Osteocyte (in vitro differentiated cells): ENCODE measurements at places on chromosomes 5 and 9. TPM values are rescaled to one million over a fixed set of nuclear protein-coding genes. Genes with fewer than 3 reads are reported as not detected.
A peak's percentile ranks its signal among the peaks of the same experiment; 100 is the strongest.

GRCh38 chr9:105405514-105406131 is 42.2 kb upstream of the FSD1L start:
- DNase-seq: no peak

DNA sequence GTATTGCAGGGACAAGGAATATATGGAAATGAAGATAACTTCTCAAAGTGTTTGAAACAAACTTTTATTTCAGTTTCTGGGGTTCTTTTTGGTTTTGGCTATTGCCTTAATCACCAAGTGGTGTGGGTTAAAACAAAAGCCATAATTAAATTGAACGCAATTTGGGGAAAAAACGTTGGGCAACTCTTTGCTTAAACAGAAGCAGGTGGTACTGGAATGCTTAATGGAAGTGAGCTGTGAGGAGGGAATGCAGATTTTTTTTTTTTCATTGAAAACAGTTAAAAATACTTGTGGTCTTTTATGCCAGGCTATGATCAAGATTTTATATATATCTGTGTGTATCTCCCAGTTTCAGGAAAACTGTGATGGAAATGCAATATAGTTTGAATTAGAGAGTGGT is 195.7 kb upstream of the TUT7 start:
- DNase-seq: no peak

GRCh38 chr5:172764861-172765765 is 5.9 kb downstream of the DUSP1 start:
- peak; percentile 96 for DNase-seq

DNA sequence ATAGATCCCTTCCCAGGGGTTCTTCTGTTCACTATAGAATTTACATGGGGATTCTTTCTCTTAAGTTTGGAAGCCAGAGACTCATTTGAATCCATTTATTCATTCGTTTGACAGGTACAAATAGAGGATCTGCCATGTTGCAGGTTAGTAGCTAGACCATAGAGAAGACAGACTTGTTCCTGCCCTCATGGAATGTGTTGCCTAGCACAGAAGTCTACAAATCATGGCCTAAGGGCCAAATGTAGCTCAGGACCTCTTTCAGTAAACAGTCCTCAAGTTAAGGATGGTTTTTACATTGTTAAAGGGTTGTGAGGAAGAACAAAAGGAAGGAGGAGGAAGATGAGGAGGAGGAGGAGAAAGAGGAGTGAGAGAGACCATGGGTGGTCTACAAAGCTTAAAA is 114.7 kb upstream of the SLC44A1 start:
- no peak for DNase-seq

GRCh38 chr9:118162716-118163115 is 458.5 kb downstream of the TLR4 start:
- no peak for DNase-seq

DNA sequence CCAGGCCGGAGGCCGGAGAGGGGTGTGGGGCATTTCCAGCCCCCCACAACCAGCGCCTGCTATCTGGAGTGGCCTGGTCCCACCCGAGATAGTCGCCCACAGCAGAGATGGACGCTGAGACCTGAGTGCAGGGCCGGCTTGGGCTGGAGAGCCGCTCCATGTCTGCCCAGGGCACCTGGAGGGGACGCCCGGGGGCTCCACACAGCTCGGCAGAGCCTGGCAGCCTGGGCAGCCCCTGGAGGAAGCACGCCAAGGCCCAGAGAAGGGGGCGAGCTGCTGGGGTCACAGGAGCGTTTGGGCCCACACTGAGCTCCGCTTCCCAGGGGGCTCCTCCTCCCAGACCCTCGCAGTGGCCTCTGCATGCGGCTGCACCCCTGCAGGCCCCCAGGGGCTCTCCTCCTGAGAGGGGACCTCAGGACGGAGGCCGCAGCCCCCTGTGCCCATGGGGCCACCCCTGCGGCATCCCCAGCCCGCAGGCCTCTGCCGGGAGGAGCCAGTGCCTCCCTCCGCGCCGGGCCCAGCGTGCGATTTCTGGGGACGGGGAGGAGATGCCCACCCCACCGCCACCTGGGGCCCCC is 42.2 kb upstream of the EGFL7 start:
- no peak for DNase-seq

GRCh38 chr9:134128727-134129679 is 6.9 kb upstream of the WDR5 start:
- no peak for DNase-seq

DNA sequence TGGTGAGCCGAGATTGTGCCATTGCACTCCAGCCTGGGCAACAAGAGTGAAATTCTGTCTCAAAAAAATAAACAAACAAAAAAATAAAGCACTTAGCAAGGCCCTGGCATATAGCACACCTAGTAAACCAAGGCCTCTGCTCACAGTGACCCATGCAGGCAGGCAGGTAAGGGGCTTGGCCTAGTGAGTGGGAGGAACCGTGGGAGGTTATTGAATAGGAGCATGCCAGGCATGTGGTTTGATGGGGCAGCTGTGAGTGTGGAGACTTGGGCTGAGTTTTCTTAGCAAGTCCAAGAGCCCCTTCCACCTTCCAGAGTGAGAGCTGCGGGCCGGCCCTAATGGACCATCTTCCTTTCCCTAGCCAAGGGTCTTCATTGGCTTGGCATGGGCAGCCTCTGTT is 4.5 kb upstream of the NDST1 start:
- no peak for DNase-seq

DNA sequence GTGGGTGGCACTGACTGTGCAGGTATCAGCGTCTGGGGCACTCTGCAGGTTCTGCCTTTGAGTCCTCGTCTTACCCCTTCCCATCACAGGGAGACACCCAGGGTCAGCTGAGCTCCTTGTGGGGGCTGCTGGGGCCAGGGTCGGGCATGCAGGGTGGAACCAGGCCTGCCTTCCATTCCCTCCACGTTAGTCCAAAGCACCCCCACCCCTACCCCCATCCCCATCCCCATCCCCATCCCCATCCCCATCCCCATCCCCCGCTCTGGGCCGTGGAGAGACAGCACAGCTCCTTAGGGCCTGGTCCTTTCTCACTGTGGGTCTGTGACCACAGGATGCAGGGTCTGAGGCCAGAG is 1.6 kb upstream of the PITX1 start:
- DNase-seq: no peak

- DNase-seq: no peak
Observed at GRCh38 chr5:52786949-52787599, 642 bp upstream of the ITGA1 start.

DNA sequence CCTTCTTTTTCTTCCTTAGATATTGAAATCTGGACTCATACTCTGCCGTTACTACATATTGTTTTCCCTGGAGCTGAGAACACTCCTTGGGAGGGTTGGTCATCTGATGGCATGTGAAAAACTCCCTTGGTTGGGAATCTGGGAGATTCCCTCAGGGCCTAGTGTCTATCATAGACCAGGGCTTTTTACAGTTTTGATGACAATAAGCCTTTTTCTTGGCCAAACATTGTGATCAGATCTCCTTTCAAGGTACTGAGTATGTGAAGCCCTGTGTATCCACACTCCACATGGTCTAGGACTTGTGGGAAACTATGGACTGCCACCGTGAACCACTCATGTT is 32.9 kb downstream of the TMEM252 start:
- DNase-seq: no peak

- no peak for DNase-seq
Observed at GRCh38 chr9:91897201-91897600, 52.8 kb downstream of the ROR2 start.

DNA sequence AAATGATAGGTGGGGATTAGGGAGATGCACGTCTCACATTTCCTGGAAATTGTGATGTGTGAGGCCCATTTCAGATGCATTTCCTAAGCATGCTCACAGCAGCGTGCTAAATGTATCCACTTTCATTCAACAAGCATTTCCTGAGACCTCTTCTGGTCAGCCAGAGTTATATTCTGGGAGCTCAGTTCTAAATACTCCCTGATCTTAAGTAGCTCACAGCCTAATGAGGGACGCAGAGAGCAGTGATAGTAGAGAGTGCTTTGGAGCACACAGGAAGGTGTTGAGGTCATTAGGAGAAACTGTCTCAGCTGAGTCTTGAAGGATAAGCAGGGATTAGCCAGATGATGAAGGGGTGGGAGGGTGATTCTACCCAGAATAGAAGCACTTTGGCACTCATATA is 46.2 kb upstream of the FSD1L start:
- no peak for DNase-seq

- DNase-seq: no peak
Observed at GRCh38 chr5:148968311-148968710, 94.6 kb downstream of the SH3TC2 start.

- DNase-seq: no peak
Observed at GRCh38 chr5:132674671-132675506, 1.1 kb downstream of the IL4 start.

DNA sequence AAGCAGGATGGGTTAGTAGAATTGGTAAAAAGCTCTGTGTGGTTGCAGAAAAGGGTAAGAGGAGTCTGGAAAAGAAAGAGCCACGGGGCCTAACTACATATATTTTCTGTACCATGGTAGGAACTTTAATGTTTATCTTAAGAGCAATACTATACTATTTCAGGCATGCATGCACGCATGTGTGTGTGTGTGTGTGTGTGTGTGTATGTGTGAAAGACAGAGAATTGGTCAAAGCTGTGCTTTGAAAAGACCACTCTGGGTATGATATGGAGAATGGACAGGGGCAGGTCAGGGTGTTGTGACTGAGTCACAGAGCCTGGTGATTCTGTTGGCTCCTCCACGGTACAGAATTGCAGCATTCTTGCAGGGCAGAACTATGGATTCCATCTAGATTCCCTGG is 339.3 kb downstream of the SLIT3 start:
- no peak for DNase-seq

DNA sequence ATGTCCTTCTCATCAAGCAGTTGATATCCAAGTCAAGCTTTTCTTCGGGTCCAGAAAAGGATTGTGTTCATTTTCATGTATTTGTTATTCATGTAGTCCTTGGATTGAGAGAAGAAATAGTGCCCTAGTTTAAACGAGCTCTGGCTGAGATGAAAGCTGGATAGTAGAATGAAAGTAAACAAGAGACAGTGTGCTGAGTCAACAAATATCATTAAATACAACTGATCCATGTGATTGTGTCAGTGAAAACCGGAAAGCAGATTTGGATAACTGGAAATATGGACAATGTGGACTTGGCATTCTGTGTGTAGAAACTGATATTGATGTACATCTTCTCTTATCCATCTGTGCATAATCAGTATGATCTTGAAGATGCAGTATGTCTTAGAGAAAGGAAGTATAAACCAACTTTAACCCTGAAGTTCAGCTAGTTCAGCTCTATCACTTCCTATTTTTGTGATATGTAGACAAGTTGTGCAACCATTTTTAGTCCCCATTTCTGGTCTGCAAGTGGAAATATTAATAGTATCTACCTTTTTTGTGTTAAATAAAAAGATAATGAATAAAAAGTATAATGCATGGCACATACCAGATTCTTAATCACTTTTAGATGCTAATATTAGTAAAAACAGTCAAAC is 4.4 kb downstream of the MUSK start:
- DNase-seq: no peak

- DNase-seq: no peak
Observed at GRCh38 chr9:116504893-116505480, 182.1 kb upstream of the TRIM32 start.

DNA sequence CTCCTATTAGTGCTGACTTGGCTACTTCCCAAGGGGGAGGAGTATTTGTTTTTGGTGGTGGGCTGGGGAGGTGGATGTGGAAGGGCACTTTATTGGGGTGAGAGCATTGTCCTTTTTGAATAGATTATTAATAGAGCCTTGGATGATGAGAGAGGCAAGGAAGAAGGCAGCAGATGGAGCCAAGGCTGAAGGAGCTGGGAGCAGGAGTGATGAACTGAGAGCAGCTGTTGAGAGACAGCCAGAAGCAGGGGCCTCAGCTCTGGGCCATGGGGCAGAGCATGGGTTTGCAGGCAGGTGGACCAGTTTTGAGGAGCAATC is 29.6 kb downstream of the RGS3 start:
- DNase-seq: no peak

GRCh38 chr5:170681013-170681433 is 102.5 kb upstream of the GABRP start:
- DNase-seq: no peak

- no peak for DNase-seq
Observed at GRCh38 chr9:79224672-79225433, 346.9 kb upstream of the TLE4 start.

DNA sequence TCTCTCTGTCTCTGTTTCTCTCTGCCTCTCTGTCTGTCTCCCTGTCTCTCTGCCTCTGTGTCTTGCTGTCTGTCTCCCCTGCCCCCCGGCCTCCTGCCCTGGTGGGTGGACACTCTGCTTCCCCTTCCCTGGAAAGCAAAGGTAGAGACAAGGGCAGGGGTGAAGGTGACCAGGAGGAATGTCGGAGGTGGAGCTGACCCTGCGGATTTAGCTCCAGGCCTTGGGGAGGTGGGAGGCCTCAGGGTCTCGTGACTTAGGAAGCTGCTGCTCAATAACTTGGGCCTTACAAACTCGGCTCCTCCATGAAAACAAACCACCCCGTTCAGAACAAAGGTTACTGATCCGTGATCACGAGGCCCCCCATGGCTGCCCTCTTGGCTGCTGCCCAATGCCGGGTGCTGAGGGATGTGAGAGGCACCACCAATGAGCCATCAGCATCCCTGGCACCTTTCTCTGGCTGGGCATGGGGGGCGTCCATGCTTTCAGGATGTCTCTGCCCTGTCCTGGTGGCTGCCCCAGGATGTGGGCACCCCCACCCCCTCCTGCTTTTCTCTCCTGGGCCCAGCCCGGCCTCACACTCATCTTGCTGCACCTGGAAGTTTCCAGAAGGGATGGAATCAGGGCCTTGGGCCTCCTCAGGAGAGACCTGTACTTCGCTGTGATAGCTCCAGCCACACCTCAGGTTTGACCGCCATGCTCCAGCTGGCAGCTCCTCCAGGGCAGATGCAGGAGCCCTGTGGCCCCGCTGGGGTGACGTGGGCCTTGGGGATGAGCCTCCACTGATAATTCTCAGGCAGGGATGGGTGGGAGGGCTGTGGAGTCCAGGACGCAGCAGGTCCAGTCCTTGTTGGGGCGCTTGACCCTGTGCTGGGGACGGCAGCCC is 14.8 kb upstream of the SLC6A19 start:
- DNase-seq: no peak

The SIT1 gene
- total RNA-seq: not detected in 2 replicates

The DNAJB5 gene
- 6.8 TPM in 2 replicates for total RNA-seq

The GABRB2 gene
- not detected in 2 replicates for total RNA-seq

The MLANA gene
- total RNA-seq: not detected in 2 replicates

The GHR gene
- total RNA-seq: 2.3 and 2.7 TPM in 2 replicates

The CXCL14 gene
- total RNA-seq: 0.16 TPM in 1 of 2 replicates, not detected in the other

The RALGPS1 gene
- 8.7 and 9.9 TPM in 2 replicates for total RNA-seq

The FIBCD1 gene
- 17.5 and 18.2 TPM in 2 replicates for total RNA-seq
